ENCODE measurements at places on chromosomes 2 and 18. TPM values are rescaled to one million over a fixed set of nuclear protein-coding genes. Genes with fewer than 3 reads are reported as not detected.

The TMEM18 gene
- total RNA-seq, result 18.3 TPM

The SERPINB13 gene
- not detected for total RNA-seq

The PLEKHH2 gene
- total RNA-seq, result 0.34 TPM

The XPO1 gene
- 58.1 TPM for total RNA-seq

The KLHL30 gene
- total RNA-seq, result 140 TPM

The PLCL1 gene
- total RNA-seq, result 25.4 TPM

The ALPG gene
- not detected for total RNA-seq

The B3GNT7 gene
- total RNA-seq, result 0.74 TPM

The ELOA2 gene
- not detected for total RNA-seq

GRCh38 chr2:105876191-105876590 is 131.5 kb downstream of the NCK2 start:
- DNase-seq, result no peak

GRCh38 chr2:121748202-121748601 is 7.2 kb upstream of the TSN start:
- no peak for DNase-seq

- DNase-seq, result no peak
Measured at GRCh38 chr2:170332676-170333402, 154.9 kb downstream of the MYO3B start.

- no peak for DNase-seq
Measured at GRCh38 chr2:150211164-150211631, 276.3 kb downstream of the RND3 start.

DNA sequence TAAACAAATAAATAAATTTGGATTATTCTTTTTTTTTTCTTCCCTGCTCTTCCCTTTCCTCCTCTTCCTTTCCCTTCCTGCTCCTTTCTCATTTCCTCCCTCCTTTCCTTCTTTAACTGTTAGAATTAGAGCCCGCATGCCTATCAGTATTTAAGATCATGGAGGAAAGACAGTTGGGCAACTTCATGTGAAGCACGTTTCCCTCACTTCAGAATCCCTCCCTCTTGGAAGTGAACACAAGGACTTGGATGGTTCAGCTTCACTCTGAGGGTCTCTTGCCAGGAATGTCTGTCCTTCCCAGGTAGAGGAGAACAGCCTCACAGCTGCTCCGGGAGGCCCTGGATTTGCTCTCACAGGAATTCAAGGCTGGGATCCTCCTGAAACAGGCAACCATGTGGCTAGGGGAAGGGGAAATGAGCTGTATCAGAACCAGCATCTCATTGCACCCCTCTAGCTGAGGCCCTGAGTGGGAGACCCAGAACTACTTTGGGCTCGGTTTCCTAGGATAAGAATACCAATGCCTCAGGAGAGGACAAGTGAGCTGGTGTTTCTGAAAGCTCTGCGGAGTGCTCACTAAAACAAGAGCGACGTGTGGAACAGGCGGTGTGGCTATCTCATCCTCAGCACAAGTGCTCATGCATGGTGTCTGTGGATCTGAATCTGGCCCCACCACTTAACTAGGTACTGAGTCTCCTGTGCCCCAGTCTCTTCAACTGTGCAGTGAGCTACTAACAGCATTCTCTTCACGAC is 230.5 kb downstream of the MYCN start:
- DNase-seq, result no peak

DNA sequence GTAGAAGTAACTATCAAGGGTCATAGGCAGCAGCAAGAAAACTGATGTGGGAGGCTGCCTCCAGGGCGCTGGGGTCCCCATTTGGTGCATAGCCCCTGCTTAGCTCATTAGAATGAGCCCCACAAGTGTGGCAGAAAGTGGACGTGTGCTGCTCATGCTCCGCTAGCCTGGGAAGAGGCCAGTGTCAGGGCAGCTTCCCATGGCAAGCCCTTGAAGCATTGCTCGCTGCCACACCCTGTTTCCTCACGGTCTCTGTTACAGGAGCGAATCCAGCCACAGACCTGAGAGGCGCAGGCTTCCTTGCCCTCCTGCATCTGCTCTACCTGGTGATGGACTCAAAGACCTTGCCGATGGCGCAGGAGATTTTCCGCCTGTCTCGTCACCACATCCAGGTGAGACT is 22.5 kb downstream of the ELMOD3 start:
- no peak for DNase-seq

DNA sequence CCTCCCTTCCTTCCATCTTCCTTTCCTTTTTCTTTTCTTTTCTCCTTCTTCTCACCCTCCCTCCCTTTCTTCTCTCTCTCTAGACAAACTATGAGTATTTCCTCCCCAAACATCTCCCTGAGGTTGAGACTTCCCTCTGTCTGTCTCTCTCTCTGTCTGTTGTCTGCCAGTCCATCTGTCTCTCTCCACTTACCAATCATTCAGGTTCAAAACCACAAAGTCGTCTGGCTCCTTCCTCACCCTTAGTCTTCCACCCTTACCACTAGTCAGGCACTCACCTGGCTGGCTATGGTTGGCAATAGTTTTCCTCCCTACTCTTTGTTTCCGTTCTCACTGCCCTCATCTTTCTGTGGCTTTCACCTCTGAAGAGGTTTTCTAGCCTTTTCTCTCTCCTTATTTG is 12.9 kb downstream of the CCL20 start:
- no peak for DNase-seq

DNA sequence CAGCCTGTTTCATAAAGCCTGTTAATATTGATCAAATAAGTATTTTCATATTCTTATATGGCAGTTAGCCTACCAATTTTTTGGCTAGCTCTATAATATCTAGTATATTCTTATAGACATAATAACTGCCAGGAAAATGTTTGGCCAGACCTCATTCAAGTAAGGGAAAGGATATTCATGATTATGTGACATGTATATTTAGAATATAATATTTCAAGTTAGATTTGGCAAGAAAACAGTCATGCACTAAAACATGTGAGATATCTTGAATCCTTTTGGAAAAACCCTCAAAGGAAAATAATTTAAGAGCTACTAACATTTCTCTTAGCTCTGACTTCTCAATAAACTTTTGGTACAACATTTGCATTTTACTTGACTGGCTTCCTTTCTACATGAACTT is 694.1 kb downstream of the PLCL1 start:
- no peak for DNase-seq

DNA sequence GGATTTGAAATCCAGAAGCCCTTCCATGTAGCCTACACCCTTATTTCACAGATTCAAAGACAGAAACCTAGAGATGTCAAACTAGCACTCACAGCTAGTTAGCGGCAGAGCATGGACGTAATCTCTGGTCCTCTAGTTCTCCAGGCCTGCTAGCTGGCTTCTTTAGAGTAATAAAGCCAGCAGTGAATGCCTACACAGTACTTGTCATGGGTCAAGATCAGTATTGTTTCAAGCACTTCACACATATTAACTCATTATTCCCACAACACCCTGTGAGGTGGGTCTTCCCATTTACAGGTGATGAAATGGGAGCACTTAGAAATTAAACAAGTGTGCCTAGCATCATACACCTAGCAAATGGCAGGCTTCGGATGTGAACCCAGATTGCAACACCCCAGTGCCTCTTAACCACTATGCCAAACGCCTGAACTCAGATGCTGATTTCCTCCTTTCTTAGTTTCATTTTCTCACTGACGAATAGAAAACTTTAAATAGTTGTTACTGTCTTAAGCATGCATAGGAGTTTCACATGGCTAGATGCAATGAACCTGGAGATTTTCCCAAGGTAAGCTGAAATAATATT is 14.5 kb upstream of the ZBTB14 start:
- no peak for DNase-seq

- DNase-seq, result no peak
Measured at GRCh38 chr2:121949271-121949670, 193.8 kb downstream of the TSN start.

- DNase-seq, result no peak
Measured at GRCh38 chr18:77208964-77209363, 40.7 kb upstream of the GALR1 start.

GRCh38 chr2:6877402-6878304 is at the start of gene RSAD2:
TSS of gene RSAD2 (plus strand) at chr2:6877777. CDS start at chr2:6877801, 24 bp downstream.
- no peak for DNase-seq

DNA sequence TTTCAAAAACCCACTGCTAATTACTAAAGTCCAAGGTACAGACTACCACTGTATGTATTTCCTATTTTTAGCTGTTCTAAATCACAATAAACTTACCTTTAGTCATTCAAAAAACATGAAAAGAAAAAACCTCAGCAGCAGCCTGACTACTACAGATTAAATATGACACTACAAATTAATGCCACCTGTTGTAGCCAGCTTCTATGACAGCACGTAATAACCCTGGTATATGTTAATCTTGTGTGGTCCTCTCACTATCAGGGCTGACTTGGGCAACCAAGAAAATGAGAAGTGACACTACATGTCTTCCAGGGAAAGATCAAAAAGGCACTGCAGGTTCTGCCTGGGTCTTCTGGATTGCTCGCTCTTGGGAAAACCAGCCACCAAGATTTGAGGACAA is 90.6 kb upstream of the FAM124B start:
- no peak for DNase-seq

DNA sequence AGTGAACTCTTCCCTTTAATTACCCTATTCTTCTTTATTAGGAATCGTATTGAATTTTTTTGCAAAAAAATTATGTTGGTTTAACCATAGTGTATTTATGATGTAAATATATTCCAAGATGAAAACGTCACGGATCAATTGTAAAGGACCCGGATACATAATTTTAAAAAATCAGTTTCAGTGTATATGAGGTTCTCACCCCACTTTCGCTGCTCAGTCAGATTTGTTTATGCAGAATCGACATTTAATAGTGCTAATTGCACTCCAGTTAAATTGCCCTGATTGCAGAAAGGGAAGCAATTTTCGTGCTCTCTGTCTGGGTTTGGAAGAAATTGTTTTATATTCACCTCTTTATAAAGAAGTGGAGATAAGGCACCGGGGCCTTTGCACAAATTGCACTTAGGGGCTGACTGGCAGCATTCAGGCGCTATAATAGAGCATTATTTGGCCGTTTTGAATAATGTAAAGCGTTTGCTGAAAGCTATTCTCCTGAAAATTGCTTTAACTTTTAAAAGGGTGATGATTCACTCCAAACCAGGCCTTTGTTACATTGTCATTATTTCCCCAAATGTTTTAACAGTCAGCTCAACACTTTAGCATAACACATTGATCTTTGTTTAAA is 3.0 kb upstream of the SP9 start:
- DNase-seq, result no peak

GRCh38 chr2:79373358-79374130 is 139.3 kb upstream of the CTNNA2 start:
- no peak for DNase-seq

- no peak for DNase-seq
Measured at GRCh38 chr2:176171351-176172006, 14.4 kb downstream of the HOXD3 start.

GRCh38 chr2:113068706-113069485 is 1.1 kb downstream of the IL1F10 start:
- DNase-seq, result no peak

DNA sequence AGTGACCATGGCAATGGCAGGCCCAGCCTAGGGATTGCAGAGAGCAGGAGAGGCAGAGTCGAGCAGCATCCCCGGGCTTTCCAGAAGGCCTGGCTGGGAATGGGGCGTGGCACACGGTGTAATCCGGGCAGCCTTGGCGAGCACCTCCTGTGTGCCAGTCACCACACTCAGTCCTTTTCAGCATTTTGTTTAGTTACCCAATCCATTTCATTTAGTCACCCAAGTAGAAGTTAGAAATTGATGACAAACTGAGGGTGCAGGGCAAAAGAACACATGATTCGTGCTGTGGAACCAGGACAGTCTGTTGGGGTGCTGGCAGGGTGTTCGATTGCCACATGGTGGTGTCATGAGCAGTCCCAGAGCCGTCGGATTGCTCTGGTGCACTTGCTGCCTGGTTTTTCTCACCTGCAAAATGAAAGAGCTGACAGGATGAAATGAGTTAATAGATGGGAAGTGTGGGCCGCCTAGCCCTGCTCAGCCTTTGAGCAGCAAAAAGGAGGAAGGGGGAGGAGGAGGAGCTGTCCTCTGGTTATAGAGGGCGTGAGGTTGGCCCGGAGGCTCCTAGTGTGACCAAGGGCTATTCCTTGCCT is 299.4 kb downstream of the AGAP1 start:
- no peak for DNase-seq

DNA sequence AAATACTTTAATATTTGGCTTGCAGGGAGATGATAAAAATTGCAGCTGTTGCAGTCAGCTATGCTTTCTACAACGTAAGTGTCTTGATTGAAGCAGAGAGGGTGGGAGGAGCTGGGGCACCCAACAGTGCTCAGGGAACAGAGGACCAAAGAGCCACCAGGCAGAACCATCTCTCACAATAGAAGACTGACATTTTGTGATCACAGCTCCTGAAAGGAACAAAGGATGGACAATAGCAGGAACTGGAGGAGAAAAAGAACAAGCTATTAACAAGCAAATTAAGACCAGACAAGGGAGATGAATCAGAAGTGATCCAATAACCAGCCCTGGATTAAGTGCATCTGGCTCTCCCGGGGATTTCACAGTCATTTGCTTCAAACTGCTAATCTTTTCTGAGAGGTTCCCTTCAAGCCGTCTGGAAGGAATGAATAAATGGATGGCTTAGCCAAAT is 65.7 kb upstream of the SMAD2 start:
- DNase-seq, result no peak

- no peak for DNase-seq
Measured at GRCh38 chr2:240239325-240239724, 98.9 kb upstream of the OTOS start.

- DNase-seq, result no peak
Measured at GRCh38 chr2:166634706-166635105, 140.7 kb upstream of the SCN7A start.

DNA sequence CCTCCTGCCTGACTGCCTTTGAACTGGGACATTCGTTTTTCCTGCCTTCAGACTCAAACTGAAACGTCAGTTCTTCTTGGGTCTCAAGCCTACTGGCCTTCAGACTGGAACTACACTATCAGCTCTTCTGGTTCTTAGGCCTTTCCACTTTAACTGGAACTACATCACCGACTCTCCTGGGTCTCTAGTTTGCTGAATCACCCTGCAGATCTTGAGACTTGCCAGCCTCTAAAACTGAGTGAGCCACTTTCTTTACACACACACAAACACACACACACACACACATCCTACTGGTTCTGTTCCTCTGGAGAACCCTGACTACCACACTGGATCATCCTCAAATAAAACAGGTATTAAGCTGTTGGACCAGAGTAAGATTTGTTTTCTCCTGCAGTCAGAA is 46.7 kb upstream of the ATL2 start:
- no peak for DNase-seq

DNA sequence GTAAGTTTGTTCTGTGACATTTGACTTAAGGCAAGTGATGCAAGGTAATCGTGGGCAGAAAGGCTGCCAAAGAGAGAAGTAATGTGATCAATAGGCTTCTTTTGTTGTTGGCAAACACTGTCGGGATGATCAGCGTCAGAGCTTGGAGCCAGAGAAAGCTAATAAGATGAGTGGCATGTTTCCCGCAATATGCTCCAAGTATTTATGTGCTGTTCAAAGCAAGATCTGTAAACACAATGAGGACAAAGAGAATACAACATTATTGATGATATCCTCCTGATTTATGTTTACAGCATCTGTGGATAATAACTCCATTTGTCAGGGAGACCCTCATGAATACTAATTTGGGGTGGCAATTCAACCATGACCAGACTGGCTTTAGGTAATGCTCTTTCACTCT is 603.3 kb downstream of the TDRD15 start:
- DNase-seq, result no peak
